ENCODE measurements at places on chromosomes 16 and 17.
A peak's percentile ranks its signal among the peaks of the same experiment; 100 is the strongest.

- DNase-seq: peak; percentile 26
Observed at GRCh38 chr17:77899498-77899897, 59.0 kb upstream of the TNRC6C start.

DNA sequence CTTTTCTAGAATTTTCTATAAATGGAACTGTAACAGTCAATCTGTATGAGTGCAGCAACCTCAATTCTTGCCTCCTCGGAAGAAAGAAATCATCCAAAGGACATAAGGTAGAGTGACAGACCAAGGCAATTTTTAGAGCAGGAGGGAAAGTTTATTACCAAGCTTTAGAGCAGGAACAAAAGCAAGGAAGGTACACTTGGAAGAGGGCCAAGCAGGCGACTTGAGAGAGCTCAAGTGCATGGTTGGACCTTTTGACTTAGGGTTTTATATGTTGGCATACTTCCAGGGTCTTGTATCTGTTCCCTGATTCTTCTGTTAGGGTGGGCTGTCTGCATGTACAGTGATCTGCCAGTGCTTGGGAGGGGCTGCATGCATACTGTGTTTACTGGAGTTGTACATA lies 50.3 kb downstream of the SCNN1G start:
- no peak for DNase-seq

GRCh38 chr17:68892193-68892592 lies 63.0 kb downstream of the ABCA8 start:
- no peak for DNase-seq

GRCh38 chr16:2428051-2428783 lies 1.0 kb upstream of the CCNF start:
- no peak for DNase-seq

GRCh38 chr17:77501751-77502625 lies 361.2 kb downstream of the SEC14L1 start:
- DNase-seq: peak; percentile 46

DNA sequence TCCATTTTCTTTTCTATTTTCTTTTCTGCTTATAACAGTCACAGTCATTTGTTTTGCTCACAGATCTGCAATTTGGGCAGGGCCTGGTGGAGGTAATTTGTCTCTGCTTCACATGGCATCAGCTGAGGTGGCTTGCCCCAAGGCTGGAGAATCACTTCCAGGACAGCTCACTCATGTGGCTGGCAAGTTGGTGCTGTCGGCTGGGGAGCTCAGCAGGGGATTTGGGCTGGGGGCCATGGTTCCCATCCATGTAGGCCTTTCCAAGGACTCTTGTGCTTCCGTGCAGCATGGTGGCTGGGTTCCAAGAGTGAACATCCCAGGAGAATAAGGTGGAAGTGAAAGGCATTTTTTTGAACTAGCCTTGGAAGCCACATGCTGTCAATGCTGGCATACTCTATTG lies 85.7 kb downstream of the MGAT5B start:
- DNase-seq: no peak

- DNase-seq: peak; percentile 44
Observed at GRCh38 chr16:81445143-81445961, 744 bp downstream of the CMIP start.

GRCh38 chr17:43449470-43450248 lies 34.1 kb upstream of the DHX8 start:
- DNase-seq: no peak

- peak; percentile 100 for DNase-seq
Observed at GRCh38 chr16:22297114-22297870, at the start of gene POLR3E. Gene POLR3E, plus strand, starts transcription at chr16:22297409. Its CDS starts 5,560 bp downstream, at chr16:22302969.

GRCh38 chr17:66939461-66940114 lies 24.9 kb upstream of the CACNG4 start:
- no peak for DNase-seq

DNA sequence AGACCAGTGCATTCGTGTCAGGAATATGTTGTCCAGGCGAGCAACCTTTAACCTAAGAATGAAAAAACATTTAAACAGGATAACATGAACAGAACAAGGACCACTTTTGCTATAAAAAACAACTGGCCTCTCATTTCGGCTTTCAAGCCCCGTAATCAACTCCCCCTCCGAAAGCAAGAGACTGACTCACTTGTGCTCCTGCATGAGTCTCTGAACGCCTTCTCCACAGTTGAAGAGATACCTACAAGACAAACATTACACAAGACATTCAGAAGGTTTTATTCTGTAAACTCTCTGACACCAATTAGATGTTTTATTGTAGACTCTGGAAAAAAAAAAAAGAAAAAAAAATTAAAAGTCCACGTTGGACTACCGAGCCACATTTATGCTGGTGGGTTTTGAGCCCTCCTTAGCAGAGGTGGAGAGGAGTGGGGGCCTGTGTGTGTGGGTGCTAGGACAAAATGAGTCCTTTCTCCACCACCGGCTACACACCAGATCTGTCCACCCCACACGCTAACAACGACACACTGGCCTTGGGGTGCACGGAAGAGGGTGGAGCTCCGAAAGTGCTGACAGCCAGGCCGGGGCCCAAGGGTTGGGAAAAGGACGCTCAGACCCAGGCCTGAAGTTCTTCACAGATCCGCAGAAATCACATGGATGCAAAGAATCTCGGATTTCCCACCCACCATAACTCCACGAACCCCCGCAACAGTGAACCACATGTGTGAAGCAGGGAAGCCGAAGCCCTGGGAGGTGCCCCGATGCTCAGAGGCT lies 759 bp downstream of the ELAC2 start:
- no peak for DNase-seq

DNA sequence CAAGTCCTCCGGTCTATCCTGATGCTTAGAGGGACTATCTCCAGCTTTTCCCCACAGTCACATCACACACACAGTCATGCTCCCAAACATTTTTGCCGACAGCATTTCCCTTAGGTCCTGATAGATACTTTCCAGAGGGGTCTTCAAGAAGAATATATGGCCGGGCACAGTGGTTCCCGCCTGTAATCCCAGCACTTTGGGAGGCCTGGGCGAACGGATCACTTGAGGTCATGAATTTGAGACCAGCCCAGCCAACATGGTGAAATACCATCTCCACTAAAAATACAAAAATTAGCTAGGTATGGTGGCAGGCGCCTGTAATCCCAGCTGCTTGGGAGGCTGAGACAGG lies 4.3 kb upstream of the GIP start:
- no peak for DNase-seq

- no peak for DNase-seq
Observed at GRCh38 chr16:78566397-78567073, 467.1 kb downstream of the WWOX start.

- no peak for DNase-seq
Observed at GRCh38 chr17:29331075-29331707, 37.2 kb upstream of the NUFIP2 start.

GRCh38 chr17:20281860-20282259 lies 185.5 kb downstream of the LGALS9B start:
- DNase-seq: no peak

GRCh38 chr17:16398270-16399267 lies 16.8 kb upstream of the TRPV2 start:
- no peak for DNase-seq
